Fibroblast of skin of left quadriceps (primary cell): ENCODE measurements at places on chromosomes 2 and 18.

DNA sequence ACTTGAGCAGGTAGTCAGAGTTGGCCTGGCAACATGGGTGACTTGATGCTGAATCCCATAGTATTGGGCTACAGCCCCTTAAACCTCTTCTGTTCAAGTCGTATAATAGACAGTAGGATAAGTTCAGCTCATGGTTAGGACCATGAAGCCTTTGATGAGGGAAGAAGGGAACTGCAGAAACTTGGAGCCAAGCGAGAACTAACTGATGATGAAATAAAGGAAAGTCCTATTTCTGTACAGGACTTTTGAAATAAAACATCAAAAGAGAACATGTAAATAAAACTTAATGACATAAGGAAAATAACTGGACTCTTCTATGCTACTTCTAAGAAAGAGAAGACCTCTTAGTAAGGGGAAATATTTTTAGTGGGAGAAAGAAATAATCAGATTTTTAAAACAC lies 51.2 kb upstream of the UGP2 start:
- DNase-seq: no peak

DNA sequence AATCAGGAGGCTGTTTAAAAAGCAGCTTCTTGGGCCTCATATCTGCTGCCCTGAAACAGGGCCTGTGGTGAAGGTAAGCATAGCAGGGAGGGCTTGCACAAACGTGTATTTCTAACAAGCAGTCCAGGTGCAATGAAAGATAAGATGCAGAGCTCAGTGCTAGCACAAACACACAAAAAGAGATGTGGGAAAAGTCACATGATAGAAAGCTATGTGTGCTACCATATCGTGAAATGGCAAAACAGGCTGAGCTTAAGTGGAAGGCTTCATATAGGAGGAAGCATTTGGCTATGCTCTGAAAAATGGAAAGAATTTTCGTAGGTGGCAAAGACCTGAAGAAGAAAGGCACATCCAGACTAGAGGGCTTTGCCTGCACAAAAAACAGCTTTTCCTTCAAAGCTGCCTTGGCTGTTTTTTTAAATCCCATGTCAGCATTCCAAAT lies 10.2 kb downstream of the RSAD2 start:
- DNase-seq: no peak

GRCh38 chr18:67362906-67363305 lies 153.6 kb downstream of the DSEL start:
- no peak for DNase-seq

- DNase-seq: no peak
Measured at GRCh38 chr2:63046961-63047320, 3.7 kb upstream of the OTX1 start.
